ENCODE measurements at places on chromosomes 5 and 9.

DNA sequence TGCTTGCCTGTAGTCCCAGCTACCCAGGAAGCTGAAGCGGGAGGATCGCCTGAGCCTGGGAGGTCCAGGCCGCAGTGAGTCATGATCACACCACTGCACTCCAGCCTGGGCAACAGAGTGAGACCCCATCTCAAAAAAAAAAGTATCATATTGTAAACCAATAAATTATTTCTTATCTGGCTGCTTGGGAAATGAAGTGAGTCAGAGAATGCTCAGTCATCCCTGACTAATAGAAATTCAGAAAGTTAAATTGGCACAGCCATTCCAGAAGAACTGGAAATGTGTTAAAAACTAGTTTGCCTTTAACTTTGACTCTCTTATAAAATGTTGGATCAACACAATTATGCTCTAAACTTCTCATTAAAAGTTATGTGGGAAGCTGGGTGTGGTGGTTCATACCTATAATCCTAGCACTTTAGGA lies 9.8 kb upstream of the GNE start:
- no peak for DNase-seq

DNA sequence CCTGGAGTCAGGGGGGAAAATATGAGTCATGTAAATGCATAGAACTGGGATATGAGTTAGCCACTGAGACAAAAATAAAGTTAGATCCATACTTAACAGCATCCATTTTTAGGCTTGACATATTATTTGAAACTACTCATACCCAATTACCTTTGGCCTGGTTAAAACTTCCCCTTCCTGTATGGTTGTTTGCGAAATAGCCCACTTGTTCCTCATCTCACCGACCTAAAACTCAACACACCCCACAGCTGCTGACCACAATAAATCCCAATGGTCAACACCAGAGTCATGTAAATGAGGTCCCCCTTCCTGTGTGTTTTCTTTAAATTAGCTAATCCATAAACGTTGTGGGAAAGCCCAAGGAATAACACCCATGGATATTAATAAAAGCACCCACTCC lies 55.2 kb upstream of the TMEM215 start:
- no peak for DNase-seq

DNA sequence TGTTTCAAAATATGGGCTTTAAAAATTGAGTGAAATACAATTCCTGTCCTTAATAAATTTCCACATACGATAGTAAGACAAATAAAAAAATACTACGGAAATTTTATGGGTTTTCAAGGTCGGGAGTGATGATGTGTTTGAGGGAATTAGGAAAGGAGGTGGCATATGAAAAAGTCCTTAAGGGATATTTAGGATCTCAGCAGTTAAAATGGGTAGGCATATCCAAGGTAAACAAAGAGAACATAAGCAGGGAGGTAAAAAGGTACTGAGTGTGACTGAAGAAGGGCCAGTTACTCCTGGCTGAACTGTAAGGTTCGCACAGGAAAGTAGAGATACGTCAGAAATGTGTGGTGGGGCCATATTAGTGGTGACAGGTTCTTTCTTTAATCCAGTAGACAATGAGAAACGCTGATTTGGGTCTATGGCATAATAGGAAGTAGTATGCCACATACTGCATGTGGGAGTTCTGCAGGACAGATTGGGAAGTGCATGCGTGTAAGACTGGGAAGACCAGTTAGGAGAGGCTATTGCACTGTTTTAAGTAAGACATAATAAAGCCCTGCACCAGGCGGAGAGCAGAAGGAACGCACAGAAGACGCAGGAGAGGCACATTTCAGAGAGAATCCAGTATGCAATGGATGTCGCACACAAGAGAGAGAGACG lies 937 bp upstream of the HMGCR start:
- peak; percentile 59 for DNase-seq

- no peak for DNase-seq
These were observed 141.7 kb downstream of the MYO10 start for GRCh38 chr5:16794269-16794913.

DNA sequence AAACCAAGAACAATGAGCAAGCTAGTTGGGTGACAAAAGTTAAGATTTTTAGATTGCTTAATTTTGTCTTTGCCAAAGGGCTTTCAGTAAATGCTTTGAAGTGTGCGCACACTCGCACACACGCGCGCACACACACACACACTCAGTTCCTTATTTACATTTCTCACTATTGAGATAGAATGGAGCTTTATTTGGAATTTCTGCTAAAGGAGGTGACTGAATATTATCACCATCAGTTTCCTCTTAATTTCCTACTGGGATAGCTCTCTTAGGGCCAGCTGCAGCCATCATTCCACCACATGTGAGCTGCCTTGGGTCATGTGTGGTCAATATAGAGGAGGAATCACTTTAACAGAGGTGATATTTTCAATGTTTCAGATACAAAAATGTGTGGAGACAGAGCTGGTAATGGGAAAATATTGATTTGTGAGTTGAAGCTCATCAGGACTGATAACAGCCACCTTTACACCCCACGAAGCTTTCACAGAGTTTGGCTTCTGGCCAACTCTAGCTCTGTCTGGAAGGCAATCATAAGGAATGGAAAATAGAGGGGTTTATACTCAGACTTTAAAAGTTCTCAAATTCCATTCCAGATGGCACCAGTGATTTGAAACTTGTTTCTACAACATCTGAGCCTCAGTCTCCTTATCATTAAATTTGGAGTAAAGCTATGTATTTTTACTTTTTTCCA lies 99.9 kb downstream of the MACIR start:
- DNase-seq = no peak

GRCh38 chr5:116229131-116229689 lies 144.4 kb downstream of the COMMD10 start:
- DNase-seq = no peak

GRCh38 chr5:155780260-155780659 lies 546.7 kb upstream of the SGCD start:
- DNase-seq = no peak

- no peak for DNase-seq
These were observed 192.7 kb downstream of the GNA14 start for GRCh38 chr9:77455312-77455927.

DNA sequence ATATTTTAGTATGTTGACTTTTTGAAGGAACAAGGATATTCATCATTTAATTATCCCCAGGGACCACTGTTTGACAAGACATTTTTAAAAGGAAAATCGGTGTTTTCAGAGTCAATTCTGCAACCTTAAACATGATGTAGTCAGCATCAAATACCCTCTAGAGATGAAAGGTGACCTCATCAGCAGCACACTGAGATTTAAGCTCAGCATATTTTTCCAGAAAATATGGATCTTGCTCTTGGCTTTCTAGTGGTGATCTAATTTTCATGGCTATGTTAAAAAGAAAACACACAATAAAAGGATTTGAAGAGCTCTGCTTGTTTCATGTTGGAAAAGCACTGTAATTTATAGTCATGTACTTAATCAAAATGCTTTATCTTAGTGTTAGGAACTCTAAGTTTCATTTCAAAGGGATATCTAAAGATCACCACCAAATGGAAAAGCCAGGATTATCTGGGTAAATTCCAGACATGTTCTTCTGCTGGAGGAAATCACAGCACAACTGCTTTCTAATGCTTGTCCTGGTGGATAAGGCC lies 487.2 kb downstream of the ENC1 start:
- DNase-seq = no peak

DNA sequence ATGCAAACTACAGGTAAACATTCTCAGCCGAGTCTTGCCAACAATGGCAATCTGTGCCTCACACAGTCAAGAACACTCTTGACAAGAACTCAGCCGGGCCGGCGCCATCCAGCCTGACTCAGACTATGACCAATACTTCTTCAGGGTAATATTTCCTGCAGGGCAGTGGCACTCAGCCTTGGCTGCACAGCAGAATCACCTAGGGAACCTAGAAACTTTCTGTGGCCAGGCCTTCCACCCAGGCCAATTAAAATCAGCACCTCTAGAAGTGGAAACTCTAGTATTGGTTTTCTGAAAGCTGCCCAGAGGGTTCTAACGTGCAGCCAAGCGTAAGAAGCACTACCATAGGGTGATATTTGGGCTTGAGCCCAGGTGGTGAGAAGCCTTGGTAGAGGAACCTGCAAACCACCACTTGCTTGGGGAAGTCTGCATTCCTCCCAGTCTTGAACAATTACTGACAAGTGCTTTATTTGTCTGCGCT lies 120.6 kb downstream of the TTLL11 start:
- DNase-seq = peak; percentile 12

DNA sequence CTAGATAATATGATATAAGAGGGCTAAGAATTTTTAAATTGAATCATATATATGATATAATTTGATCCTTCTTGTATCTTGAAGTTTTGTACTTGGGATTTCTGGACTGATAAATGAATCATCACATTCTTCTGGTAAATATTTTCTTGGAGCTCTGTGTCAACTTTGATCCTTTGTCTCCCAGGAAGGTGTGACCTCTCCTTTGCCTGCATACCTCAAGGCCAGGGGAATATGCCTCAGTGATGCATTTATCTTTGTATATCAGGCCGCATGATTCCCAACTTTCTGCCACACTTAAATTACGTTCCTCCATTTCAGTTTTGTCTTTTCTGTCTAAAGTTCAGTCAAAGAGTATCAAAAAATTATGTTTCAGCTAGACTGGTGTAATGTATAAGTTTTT lies 101.2 kb downstream of the NLN start:
- no peak for DNase-seq

GRCh38 chr5:60649288-60649917 lies 50.6 kb downstream of the DEPDC1B start:
- no peak for DNase-seq

DNA sequence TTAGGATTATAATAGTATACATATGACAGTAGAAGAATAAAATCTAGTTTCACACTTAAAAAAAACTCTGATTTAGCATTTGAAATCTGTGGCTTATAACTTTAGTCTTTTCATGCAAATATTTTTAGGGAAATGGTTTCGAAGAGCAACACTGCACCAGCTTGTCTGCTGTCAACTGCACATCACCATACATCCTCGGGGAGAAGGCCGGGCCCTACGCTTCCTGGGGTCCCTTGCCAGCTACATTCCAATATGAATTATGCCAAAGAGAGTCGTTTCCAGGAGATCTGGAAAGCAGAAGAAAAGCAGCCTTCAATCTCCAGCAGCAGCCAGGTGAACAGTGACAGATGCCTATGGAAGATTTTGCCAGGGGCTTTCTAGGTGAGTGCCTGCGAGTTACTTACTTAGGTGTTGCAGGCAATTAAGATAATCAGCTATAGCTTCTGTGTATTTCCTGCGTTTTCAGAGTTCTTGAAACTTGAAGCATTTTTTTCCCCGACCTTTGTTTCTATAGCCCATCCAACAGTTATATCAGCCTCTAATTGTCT lies 166.8 kb downstream of the TRPM3 start:
- no peak for DNase-seq

- no peak for DNase-seq
These were observed 23.3 kb downstream of the TNFSF8 start for GRCh38 chr9:114906922-114907571.

GRCh38 chr5:139141446-139142204 lies 56.5 kb downstream of the SIL1 start:
- no peak for DNase-seq

DNA sequence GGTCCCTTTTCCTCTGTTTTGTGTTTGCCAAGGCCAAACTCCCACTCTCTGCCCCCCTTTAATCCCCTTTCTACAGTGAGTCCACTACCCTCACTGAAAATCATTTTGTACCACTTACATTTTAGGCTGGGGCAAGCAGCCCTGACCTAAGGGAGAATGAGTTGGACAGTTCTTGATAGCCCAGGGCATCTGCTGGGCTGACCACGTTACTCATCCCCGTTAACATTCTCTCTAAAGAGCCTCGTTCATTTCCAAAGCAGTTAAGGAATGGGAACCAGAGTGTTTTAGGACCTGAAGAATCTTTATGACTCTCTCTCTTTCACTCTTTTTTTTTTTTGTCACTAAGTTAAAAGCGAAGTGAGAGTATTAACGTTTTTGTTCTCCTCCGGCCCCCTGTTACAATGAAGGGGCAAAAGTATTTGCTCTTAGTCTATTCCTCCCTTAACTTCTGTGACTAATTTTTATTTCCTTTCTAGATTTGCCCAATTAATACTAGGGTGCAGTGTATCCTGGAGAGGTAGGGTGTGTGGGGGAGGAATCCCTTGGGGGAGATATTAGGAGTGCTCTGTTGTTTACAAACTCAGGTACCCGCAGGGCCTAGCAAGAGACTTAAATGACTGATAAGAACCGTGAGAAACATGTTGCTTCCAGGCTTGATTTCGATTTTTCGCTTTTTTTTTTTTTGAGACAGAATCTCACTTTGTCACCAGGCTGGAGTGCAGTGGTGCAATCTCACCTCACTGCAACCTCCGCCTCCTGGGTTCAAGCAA lies 14.7 kb downstream of the GM2A start:
- DNase-seq = no peak

- no peak for DNase-seq
These were observed 23.8 kb upstream of the BOD1 start for GRCh38 chr5:173640156-173640804.

GRCh38 chr5:9716838-9717281 lies 86.7 kb upstream of the TAS2R1 start:
- peak; percentile 55 for DNase-seq
